Activated T-helper 1 cell treated with anti-CD3 and anti-CD28 coated beads, Interleukin-2, amount 50 U/mL, for 16 hours (primary cell): ENCODE measurements at places on chromosomes 1 and 21.

DNA sequence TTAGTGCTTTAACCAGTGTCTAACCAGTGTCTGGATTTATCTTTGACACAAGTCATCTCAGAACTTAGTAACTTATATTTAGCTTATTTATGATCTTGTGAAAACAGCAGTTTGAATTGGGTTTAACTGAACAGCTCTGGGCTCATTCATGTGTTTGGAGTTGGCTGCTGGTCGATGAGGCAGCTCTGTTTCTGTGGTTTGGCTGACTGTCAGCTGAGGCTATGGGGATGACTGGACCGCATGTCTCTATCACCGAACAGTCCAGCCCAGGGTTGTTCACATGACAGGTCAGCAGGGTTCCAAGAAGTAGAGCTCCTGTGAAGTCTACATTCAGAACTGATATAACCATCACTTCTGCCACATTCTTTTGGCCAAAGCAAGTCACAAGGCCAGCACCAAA lies 29.1 kb upstream of the C21orf91 start:
- DNase-seq = no peak

GRCh38 chr1:101250656-101251272 lies 13.9 kb downstream of the S1PR1 start:
- DNase-seq = no peak

GRCh38 chr1:19209439-19209989 lies 552 bp downstream of the UBR4 start:
- DNase-seq = peak; percentile 29

DNA sequence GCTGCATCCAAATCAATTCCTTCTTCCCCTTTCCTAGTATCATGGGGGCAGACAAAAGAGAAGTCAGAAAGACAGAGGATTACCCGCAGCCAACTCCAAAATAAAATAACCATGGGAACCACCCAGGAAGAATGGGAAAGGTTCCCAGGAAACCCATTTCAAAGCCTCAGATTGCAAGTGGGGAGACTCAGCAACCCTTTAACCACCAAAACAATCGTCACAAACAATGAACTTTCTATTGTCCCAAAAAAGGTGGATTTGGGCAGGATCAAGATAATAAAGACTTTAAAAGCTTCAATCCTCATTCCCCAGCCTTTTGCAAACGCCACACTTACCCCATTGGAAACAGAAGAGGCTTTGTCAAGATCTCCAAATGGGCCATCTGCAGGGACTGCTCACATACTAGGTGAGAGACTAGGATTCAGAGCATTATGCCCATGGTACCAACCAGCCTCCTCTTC lies 5.1 kb downstream of the TIAM1 start:
- DNase-seq = no peak

GRCh38 chr1:24117722-24118409 lies 5.9 kb upstream of the MYOM3 start:
- DNase-seq = no peak

DNA sequence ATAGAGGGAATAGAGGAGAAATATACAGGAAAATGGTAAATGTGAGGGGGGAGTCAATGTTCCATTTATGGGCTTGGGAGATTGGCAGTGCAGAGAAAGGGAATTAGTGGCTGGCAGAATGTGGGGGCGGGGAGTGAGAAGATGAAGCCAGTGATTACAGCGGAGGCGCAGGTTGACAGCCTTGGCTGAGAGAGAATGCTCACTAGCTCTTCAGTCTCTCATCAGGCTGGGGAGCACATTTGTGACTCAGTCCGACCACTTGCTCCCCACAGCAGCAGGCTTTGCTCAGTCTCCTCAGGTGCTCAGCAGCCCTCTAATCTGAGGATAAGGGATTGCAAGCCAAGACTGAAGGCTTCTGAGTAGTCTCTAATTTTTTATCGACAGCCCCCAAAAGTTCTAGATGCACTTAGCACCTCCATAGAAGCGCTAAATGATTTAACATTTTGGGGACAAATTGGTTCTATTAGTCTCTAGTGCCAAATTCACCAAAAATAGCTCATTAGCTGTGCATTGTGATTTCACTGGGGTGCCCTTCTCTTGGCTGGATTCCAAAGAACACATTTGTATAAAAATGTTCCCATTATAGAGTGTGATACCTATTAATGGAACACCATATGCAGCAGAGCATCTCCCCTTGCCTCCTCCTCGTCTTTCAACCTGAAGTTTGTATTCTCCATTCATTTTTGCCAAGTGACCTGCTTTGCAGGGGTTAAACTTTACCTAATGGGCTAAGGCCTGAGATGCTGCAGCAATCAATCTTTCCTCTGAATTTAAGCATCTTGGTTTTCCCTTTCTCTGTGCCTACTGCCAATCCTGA lies 191.8 kb downstream of the ZNF326 start:
- no peak for DNase-seq

GRCh38 chr1:2044510-2045319 lies 5.5 kb upstream of the PRKCZ start:
- peak; percentile 77 for DNase-seq

- DNase-seq = no peak
Measured at GRCh38 chr1:92638498-92638897, 146.4 kb downstream of the EVI5 start.

DNA sequence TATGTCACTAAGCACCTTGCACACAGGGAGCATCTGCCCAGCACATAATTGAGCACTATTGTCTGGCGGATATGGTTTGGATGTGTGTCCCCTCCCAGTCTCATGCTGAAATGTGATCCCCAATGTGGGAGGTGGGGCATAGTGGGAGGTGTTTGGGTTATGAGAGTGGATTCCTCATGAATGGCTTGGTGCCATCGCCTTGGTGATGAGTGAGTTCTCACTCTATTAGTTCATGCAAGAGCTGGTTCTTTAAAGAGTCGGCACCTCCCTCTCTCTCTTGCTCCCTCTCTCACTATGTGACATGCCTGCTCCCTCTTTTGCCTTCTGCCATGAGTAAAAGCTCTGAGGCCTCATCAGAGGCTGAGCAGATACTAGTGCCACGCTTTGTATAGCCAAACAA lies 9.5 kb downstream of the CTSK start:
- no peak for DNase-seq

- no peak for DNase-seq
Measured at GRCh38 chr1:109863667-109864046, 47.0 kb upstream of the CSF1 start.

- DNase-seq = no peak
Measured at GRCh38 chr1:70205071-70205433, 327 bp downstream of the LRRC40 start.

GRCh38 chr1:195218428-195219212 lies 1389.6 kb downstream of the KCNT2 start:
- no peak for DNase-seq

GRCh38 chr1:154404511-154404931 lies 622 bp upstream of the IL6R start:
- no peak for DNase-seq

GRCh38 chr1:4729090-4729471 lies 74.7 kb downstream of the AJAP1 start:
- no peak for DNase-seq

DNA sequence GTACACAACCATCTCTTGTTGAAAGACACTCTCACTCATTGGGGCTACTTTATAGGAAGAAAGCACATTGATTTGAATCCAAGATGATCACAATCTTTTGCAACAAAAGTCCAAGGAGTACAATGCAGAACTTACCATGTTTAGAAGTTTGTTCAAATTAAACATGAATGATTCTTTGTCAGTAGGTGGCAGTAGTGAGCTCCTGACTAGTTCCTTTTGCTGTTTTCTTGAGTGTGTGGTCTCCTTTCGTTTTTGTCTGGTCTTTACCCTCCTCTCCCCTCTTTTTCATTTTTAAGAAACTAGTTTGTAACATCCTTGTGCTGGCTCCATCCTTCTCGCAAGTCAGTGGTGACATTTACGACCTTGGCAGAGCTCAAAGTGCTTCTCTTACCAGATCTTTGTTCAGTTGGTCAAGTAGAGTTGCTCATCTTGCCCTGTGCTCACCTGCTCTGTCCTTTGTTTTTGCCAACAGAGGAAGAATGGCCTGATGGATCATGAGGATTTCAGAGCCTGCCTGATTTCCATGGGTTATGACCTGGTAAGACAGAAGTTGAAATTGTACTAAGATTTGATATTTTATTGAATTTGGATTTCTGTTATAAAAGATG lies 35.7 kb upstream of the MTR start:
- DNase-seq = no peak

DNA sequence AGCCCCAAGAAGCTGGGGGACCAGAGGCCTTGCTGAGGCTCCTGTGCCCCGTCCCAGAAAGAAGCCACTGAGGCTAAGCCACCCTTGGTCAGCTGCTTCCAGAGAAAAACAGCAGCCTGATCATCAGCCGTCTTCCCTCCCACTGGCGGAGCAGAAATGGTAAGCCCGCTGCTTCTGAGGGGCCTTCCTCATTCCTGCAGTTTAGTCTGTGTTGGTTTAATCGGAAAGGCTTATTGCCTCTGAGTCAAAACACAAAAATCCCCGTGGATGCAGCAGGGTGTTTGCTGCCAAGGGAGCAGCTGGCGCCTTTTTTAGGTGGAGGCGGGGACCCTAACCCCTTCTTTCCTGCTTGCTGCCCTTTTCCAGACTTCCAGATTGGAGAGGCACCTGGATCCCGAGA lies 33.9 kb downstream of the SPSB1 start:
- no peak for DNase-seq

DNA sequence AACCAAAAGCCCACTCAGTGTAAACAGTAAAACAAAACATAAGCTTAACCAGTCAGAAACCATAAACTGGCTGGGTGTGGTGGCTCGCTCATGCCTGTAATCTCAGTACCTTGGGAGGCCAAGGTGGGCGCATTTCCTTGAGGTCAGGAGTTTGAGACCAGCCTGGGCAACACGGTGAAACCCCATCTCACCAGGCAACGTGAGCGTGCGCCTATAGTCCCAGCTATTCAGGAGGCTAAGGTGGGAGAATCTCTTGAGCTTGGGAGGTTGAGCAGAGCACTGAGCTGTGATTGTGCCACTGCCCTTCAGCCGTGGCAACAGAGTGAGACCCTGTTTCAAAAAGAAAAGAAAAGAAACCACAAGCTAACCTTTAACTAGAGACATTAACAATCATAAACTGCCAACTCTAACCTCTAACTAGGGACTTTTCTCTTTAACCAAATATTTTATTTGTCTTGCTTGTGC lies 13.1 kb upstream of the PRRC2C start:
- no peak for DNase-seq

DNA sequence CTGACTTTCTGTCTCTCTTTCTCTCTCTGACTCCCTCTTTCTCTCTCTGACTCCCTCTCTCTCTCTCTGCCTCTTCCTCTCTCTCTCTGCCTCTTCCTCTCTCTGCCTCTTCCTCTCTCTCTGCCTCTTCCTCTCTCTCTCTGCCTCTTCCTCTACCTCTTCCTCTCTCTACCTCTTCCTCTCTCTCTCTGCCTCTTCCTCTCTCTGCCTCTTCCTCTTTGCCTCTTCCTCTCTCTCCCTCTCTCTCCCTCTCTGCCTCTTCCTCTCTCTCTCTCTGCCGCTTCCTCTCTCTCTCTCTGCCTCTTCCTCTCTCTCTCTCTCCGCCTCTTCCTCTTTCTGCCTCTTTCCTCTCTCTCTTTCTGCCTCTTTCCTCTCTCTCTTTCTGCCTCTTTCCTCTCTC lies 18.6 kb upstream of the ANKRD45 start:
- no peak for DNase-seq

DNA sequence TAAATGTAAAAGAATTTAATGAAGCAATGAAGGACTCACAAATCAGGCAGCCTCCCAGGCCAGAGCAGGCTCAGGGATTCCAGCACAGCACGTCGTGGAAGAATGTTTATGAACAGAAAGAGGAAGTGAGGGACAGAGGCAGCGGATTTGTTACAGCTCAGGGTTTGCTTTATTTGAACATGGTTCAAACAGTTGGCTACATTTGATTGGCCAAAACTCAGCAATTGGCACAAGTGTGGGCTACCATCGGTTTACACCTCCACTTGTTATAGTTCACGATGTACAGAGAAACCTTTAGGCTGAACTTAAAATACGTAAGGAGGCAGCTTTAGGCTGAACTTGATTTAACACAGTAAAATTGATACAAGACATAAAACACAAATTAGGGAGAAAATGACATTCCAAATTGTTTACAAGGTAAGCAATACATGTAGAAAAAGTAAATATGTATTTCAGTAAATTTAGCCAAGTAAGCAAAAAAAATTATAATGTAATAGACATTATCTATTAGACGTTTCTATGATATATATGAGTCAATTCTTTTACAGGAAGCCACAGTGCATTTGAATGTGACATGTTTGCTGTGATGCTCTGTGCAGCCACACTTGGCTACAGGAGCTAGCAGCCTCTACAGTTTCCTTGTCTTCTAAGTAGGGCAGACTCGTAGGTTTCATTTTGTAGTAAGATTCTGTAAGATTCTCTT lies 126.5 kb downstream of the ADSS2 start:
- DNase-seq = no peak

DNA sequence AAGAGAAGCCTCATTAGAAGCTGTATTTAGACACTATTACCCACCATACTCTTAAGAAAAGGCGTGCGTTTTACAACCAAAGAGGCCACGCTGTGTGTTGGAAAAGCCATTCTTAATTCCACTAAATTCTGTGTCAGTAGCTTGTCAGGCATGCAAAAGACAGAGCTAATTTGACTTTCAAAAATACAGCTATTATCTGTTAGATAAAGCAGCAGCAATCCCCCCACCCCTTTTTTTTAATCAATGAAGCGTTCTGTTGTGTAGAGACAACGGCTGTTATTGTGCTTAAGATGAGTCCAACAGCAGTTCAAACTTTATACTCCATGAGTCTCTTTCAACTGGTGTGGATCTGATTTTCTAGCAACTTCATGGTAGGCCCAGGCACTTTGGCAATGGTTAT lies 43.5 kb downstream of the PLA2G4A start:
- DNase-seq = no peak

- DNase-seq = no peak
Measured at GRCh38 chr1:13860031-13860430, 160.0 kb downstream of the PRDM2 start.

DNA sequence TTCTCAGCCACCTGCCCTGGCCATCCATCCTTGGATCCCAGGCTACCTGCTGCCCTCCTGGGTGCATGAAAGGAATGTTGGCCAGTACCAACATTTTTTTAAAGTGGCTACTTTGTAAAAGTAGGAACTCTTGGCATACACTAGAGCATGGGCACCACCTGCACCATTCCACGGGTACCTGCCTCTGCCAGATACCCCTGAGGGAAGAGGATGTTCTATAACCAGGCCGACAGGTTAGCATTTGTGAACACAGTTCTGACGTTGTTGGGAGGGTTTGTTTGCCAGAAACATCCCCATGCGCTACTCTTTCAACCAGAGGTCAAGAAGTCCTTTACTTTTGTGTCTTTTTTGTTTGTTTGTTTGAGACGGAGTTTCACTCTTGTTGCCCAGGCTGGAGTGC lies 43.0 kb downstream of the EVA1C start:
- no peak for DNase-seq
